ENCODE measurements at places on chromosomes 6 and 20.
A peak's percentile ranks its signal among the peaks of the same experiment; 100 is the strongest.

DNA sequence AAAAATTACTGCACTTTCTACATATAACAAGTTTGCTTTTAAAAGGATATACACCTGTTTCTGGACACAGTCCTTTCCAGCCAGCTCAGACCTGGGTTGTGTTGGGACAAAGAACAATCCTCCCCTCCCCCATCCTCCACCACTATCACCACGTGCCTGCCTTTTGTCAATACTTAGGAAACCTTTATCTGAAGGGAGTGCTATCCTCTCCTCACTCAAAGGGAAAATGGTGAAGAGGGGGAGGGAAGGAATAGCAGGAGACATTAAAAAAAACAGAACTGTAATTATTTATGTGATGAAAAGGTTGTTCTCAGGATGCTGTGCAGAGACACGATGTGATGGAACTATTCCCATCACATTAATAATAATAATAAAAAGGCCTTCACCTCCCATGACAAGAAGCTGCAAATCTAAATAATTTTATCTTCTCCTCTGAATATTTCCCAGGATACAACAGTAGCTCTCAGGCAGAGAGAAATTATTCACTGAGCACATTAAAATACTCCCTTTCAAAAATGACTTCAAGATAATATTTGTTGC, 105.5 kb downstream of the NRSN1 start:
- no peak for DNase-seq

GRCh38 chr6:8434727-8435092, 635 bp downstream of the SLC35B3 start:
- DNase-seq = peak; percentile 60

GRCh38 chr6:127864701-127865100, 36.2 kb downstream of the THEMIS start:
- DNase-seq = no peak

- no peak for DNase-seq
These were observed 365.3 kb downstream of the RNF144B start for GRCh38 chr6:18752278-18753068.

DNA sequence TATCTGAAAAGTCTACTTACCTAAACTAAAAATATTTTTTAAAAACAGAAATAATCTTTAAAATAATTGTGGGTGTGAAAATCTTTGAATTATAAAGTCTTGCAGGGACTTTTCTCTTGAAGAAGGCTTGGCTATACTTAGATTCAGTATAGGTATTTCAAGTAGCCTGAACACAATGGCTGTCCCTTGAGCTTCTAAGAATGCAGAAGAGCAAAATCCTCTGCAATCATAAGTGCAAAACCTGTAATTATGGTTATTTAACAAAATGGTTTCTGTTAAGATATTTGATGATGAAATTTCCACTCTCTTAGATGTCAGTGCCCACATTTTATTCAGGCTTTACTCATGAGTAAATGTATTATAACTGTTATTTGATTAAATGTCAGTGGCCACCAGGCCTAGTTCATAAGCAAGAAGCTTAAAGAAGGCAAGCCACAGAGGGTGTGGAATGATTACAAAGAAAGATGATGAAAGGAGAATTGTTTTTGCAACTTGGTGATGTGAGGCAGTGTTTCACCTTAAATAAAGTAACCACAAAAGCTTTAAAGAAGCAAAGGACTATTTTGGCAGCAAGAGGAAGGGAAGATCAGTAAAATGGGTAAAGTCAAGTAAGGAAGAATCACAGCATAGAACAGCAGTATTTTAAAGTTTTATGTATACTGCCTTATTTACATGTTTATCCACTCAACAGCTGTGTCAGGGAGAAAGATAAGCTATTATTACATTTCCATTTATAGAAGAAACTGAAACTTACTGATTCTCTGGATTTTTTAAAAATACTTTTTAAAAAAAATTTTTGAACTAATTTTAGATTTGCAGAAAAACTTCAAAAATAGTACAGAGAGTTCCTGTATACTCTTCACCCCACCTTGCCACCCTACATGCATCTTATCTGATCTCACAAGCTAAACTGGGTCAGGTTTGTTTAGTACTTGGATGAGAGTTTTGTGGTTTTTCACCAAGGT, 351.2 kb upstream of the RUNX2 start:
- no peak for DNase-seq

DNA sequence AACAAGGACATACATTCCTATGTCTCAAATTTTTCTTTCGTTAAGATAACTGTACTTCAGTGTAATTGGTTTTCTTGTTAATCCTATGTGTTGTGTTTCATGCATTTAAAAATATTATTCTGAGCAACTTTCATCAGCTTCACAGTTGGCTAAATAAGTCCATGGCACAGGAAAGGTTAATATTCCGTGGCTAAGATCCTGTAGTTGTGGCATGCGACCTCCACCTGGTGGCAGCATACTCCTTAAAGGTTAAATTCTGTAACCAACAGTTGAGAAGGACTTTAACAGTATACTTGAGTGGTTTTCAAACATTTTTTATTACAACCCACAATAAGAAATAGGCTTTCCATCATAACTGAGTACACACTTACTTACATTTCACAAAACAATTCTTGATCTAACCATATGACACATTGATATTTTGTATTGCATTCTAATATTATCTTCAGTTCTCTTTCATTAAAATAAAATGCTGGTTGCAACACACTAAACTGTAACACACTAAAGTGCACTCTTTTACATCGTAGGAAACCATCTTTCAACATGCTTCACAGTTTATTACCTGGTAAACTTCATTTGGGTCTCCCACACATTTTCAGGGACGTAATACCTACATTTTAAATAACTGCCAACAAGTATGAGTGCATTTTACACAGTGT, 118.3 kb downstream of the SLX4IP start:
- DNase-seq = peak; percentile 86

DNA sequence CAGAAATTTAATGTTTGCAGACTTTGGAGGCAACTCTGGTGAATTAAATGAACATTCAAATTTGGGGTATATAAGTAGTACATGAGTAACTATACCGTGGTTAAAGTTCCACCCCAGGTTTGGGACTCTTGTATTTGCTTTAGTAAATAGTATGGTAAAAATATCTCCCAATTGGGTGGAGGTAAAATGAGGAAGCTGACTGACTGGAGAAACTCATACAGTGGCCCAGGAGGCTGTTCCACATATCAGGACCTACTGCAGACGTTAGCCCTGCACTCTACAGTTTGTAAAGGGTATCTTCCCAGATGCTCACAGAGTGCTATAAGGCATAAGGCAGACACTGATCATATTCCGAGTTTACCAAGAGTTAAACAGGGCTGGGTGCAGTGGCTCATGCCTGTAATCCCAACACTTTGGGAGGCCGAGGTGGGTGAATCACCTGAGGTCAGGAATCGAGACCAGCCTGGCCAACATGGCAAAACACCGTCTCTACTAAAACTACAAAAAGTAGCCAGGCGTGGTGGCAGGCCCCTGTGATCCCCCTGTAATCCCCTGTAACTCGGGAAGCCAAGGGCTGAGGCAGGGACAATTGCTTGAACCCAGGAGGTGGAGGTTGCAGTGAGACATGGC, 53.7 kb downstream of the CPXM1 start:
- DNase-seq = no peak

GRCh38 chr6:8825726-8826125, 390.4 kb upstream of the SLC35B3 start:
- no peak for DNase-seq

Measured in NCI-H748 treated with DMSO at 0.1 percent for 48 hours (cell line).